ENCODE measurements at places on chromosomes 11 and 22.

DNA sequence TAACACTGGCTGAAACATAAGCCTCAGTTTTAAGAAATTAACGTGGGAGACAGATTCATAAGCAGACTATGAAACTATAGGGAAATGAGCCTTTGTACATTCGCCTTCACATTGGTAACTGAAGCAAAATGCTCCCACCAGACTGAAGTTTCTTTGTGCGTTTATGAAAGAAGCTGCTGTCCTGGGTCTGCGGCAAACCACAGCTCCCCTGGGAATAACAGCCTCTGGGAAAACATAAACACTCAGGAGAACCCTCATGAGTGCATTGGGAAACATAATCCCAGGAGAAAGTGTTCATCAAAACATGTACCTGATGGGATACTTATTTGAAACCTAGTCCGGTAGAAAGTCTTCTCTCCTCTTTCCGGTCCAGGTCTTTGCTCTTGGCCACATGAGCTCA, 193.1 kb upstream of the LARGE1 start:
- no peak for DNase-seq
- H3K27ac ChIP-seq: no peak overlapping the region
- no peak overlapping the region for H3K4me3 ChIP-seq
- no peaks in the 10 kb centered on the region for H3K27me3 ChIP-seq
- H3K36me3 ChIP-seq: no peaks in the 10 kb centered on the region

DNA sequence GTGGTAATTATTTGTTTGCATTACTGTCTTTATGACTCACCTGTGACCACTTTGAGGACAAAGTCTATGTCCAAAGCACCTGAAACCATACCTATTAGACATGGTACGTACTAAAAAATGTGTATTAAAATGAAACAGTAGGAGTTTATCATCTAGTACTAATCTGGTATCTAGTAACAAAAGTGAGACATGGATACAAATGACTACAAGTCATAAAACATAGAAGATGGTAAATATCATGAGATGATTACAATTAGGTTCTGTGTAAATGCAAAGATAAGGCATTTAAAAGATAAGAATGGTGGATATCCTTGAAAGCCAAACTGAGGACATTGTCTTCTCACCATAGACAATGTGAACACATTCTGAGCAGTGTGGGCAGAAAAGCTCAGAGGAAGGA, 113.5 kb upstream of the GUCY1A2 start:
- no peaks in the 10 kb centered on the region for H3K4me1 ChIP-seq
- H3K27me3 ChIP-seq: no peaks in the 10 kb centered on the region
- no peak overlapping the region for H3K4me3 ChIP-seq

- H3K4me1 ChIP-seq: peaks cover 8% of the 10 kb centered on the region
- no peak overlapping the region for H3K4me3 ChIP-seq
- H3K27ac ChIP-seq: peak overlapping the region; percentile 46
- no peak for DNase-seq
- H3K27me3 ChIP-seq: no peaks in the 10 kb centered on the region
Observed at GRCh38 chr22:19567157-19568009, 43.2 kb upstream of the CLDN5 start.

DNA sequence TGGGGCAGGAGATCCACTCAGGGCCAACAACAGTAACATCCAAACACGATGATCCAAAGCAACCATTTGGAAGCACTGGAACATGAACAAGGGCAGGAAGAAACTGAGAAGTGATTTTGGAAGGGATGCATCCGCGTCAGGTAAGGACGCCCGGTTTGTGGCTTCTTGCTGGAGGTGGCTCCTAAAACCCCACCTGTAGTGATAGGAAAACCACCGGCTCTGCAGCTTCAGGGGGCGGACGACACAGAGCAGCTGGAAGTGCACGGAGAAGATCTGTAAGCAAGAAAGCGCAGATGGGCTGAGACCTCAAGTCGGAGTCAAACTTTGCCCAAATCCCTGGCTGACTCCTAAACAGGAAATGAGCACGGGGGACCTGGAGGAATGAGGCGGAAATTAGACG, 1066.1 kb downstream of the BRD1 start:
- no peaks in the 10 kb centered on the region for H3K36me3 ChIP-seq
- no peaks in the 10 kb centered on the region for H3K27me3 ChIP-seq
- H3K4me1 ChIP-seq: no peaks in the 10 kb centered on the region
- H3K27ac ChIP-seq: no peak overlapping the region
- DNase-seq: peak; percentile 74
- H3K4me3 ChIP-seq: no peak overlapping the region

DNA sequence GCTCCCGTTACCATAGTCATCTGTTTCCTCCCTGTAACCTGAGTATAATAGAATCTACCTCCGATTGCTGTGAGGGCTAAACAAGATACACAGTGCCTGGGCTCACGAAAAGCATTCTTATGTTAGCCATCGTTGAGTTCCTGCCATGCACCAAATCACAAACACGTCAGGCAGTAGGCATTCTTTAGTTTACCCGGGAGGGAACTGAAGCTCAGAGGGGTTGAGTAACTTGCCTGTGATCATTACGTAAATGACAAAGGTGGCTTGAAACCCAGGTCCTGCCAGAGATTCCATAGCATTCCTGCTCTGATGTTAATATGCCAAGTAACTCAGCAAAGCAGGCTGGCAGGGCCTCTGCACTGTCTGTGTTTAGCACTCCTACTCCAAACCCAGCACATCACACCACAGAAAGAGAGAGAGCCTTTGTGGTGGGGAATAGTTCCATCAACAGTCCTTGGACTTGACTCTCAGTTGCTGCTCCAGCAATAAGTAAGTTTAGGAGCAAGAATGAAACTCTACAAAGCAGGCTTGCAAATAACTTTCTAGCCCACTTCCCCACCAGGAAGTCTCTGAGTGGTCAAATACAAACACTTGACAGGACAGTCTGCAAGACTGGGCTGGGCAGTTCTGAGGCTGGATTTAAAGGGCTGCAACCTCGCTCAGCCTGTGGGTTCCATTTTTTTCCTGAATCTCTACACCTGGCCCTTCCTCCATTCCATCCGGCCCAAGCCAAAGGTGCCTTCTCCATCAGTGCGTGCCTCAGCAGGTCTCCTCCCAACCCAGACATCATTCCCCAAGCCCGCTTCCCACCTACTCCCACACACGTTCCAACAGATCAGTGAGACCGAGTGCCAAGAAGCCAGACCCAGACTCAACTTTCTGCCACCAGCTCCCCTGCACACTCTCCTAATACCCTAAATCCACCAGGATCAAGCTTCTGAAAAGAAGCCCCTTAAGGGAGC, 1.1 kb downstream of the SCN2B start:
- H3K27me3 ChIP-seq: no peaks in the 10 kb centered on the region
- H3K4me3 ChIP-seq: peak overlapping the region; percentile 30
- DNase-seq: no peak
- H3K36me3 ChIP-seq: no peaks in the 10 kb centered on the region

DNA sequence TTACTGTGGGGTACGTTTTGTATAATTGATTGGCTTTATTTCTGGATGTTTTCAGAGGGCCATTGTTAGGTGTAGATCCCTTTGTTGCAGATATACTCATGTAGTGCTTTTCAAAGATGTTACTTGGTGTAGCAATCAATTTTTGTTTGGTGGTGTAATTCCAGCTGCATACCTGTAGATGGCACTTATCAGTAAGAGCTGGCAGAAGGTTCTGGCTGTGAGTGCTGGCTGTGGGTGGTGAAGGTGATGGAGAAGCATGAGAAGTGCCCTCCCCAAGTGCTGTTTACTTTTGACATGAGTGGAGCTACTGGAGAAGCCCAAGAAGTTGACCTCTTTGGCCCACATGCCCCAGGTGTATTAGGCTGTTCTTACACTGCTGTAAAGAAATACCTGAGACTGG, 1074.9 kb downstream of the FAM181B start:
- H3K27me3 ChIP-seq: no peaks in the 10 kb centered on the region
- DNase-seq: no peak
- H3K36me3 ChIP-seq: no peaks in the 10 kb centered on the region
- H3K27ac ChIP-seq: no peak overlapping the region

DNA sequence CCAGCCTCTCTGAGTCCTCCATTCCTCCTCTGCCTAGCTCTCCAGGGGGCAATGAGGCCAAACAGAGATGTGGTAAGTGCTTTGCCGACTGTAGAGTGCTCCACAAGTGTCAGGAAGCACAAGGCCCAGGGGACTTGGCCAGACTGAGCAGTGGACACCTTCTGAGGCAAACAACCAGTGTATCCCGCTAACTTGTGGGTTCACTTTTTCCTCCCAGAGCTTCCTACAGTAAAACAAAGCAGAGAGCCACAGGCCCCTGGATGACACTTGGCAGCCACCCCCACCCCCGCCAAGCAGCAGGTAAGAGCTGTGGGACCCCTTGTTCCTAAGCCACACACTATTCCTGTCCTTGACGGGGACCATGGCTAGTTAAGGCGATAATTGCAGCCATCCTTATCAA, 160.9 kb downstream of the CACNA1I start:
- H3K27me3 ChIP-seq: no peaks in the 10 kb centered on the region
- H3K36me3 ChIP-seq: no peaks in the 10 kb centered on the region
- H3K27ac ChIP-seq: no peak overlapping the region
- no peaks in the 10 kb centered on the region for H3K4me1 ChIP-seq

GRCh38 chr11:845872-846495, 3.3 kb downstream of the TSPAN4 start:
- no peaks in the 10 kb centered on the region for H3K27me3 ChIP-seq
- no peak for DNase-seq
- H3K27ac ChIP-seq: peak overlapping the region; percentile 86
- H3K36me3 ChIP-seq: peaks cover 3% of the 10 kb centered on the region
- no peak overlapping the region for H3K4me3 ChIP-seq

GRCh38 chr11:36053862-36054261, 110.0 kb downstream of the LDLRAD3 start:
- no peak for DNase-seq
- no peak overlapping the region for H3K27ac ChIP-seq
- H3K4me1 ChIP-seq: no peaks in the 10 kb centered on the region

GRCh38 chr11:27635567-27636037, 64.7 kb downstream of the BDNF start:
- H3K4me3 ChIP-seq: no peak overlapping the region
- H3K27me3 ChIP-seq: no peaks in the 10 kb centered on the region
- DNase-seq: no peak
- H3K27ac ChIP-seq: no peak overlapping the region

DNA sequence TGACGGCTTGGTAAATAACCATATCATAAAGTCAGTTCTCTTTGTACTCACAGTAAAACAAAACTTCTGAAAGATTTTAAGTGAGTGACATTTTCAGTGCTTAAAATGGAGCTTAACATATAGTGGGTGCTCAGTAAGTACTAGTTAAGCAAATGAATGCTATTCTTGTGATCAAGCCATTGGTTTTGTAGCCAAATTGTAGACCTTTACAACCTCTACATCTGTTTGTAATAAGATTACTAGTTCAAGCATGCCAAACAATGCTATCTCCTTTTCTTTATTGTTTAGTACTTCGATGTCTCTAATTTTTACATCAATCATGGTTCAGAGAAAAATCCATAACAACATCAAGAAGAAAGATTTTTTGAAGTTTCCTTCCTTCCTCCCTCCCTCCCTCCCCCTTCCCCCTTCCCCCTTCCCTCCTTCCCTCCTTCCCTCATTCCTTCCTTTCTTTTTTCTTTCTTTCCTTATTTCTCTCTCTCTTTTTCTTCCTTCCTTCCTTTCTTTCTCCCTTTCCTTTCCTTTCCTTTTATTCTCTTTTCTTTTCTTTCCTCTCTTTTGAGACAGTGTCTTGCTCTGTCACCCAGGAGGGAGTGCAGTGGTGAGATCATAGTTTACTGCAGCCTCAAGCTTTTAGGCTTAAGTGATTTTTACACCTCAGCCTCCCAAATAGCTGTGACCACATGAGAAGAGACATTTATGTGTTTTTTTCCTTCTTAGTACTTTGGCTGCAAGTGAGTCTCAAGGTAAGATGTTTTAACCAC, 5.7 kb upstream of the OR51B4 start:
- no peak overlapping the region for H3K4me3 ChIP-seq
- no peak overlapping the region for H3K27ac ChIP-seq
- no peaks in the 10 kb centered on the region for H3K36me3 ChIP-seq
- no peak for DNase-seq

- H3K36me3 ChIP-seq: no peaks in the 10 kb centered on the region
- H3K27me3 ChIP-seq: no peaks in the 10 kb centered on the region
- peaks cover 62% of the 10 kb centered on the region for H3K4me1 ChIP-seq
- peak overlapping the region; percentile 35 for H3K27ac ChIP-seq
- no peak overlapping the region for H3K4me3 ChIP-seq
Observed at GRCh38 chr11:1923201-1923956, 3.9 kb downstream of the TNNT3 start.

- no peaks in the 10 kb centered on the region for H3K36me3 ChIP-seq
- no peaks in the 10 kb centered on the region for H3K27me3 ChIP-seq
- H3K27ac ChIP-seq: no peak overlapping the region
- DNase-seq: no peak
- H3K4me3 ChIP-seq: no peak overlapping the region
- peaks cover 37% of the 10 kb centered on the region for H3K4me1 ChIP-seq
Observed at GRCh38 chr11:13321431-13321830, 43.8 kb downstream of the BMAL1 start.

DNA sequence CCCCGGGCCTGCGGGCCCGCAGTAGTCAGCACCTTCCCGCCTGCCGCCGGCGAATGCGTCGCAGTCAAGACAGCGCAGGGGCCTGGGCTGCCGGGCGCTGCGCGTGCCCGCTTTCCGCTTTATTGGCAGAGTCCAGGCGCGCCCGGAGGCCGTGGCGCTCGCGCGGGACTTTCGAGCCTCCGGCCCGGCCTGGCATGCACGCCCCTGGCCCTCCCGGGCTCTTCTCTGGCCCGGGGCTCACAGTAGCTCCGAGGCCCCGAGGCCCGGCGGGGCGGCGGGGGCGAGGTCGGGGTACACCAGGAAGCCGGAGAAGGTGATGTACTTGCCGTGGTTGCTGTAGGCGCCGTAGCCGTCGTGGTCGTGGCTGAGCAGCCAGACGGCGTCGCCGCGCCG, 3.1 kb downstream of the FAM180B start:
- H3K36me3 ChIP-seq: no peaks in the 10 kb centered on the region
- peaks cover 6% of the 10 kb centered on the region for H3K27me3 ChIP-seq
- peaks cover 30% of the 10 kb centered on the region for H3K4me1 ChIP-seq
- H3K4me3 ChIP-seq: peak overlapping the region; percentile 48
- H3K27ac ChIP-seq: no peak overlapping the region

- H3K27me3 ChIP-seq: no peaks in the 10 kb centered on the region
- peaks cover 7% of the 10 kb centered on the region for H3K4me1 ChIP-seq
- no peak for DNase-seq
- no peak overlapping the region for H3K4me3 ChIP-seq
- no peak overlapping the region for H3K27ac ChIP-seq
- H3K36me3 ChIP-seq: no peaks in the 10 kb centered on the region
Observed at GRCh38 chr11:108559340-108559739, 34.2 kb downstream of the EXPH5 start.

GRCh38 chr11:122863704-122864326, 18.7 kb upstream of the JHY start:
- H3K27me3 ChIP-seq: no peaks in the 10 kb centered on the region
- no peaks in the 10 kb centered on the region for H3K4me1 ChIP-seq
- no peaks in the 10 kb centered on the region for H3K36me3 ChIP-seq
- no peak for DNase-seq
- H3K4me3 ChIP-seq: no peak overlapping the region

GRCh38 chr22:44210722-44211121, 30.0 kb downstream of the PARVG start:
- H3K36me3 ChIP-seq: no peaks in the 10 kb centered on the region
- no peak overlapping the region for H3K27ac ChIP-seq
- DNase-seq: no peak
- H3K27me3 ChIP-seq: no peaks in the 10 kb centered on the region
- H3K4me1 ChIP-seq: peaks cover 17% of the 10 kb centered on the region
